Occipital lobe (tissue), 3 donors: ENCODE measurements at places on chromosomes 16 and 17.

GRCh38 chr17:32315171-32315570 is 26.8 kb downstream of the C17orf75 start:
- no peak for DNase-seq

GRCh38 chr16:22423716-22424115 is 49.3 kb upstream of the CDR2 start:
- no peak for DNase-seq

GRCh38 chr16:67667817-67668494 is 1.3 kb downstream of the C16orf86 start:
- DNase-seq = peak; percentile 79

DNA sequence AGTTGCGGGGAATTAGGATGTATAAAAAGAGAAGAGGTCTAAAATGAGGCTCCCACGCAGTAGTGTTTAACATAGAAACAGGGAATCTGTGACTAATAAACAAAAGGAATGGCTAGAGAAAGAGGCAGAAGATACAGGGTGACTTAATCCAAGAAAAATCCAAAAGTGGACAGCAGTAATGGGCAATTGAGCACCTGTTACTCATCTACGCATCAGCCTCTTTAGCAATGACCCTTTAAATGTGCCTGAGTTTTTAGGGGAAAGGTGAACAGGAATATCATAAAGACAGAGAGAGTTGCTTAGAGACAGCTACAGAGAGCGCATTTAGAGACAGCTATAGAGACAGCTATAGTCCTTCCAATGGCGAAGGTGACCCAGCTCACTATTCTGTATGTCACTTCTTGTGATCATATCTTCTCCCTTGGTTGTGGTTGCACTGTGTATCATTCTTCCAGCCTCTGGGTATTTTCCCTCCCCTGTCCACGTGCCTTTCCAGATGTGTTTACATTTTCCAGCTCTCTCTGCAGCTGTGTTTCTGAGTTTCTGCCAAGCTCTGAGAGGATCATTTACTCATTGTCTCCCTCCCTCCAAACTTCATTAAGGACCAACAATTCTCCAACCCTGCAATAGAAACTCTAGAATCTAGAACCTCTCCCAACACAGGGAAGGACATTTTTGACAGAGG is 61.5 kb downstream of the MYOCD start:
- DNase-seq = no peak

GRCh38 chr17:48290378-48290777 is 139.6 kb downstream of the SKAP1 start:
- no peak for DNase-seq

DNA sequence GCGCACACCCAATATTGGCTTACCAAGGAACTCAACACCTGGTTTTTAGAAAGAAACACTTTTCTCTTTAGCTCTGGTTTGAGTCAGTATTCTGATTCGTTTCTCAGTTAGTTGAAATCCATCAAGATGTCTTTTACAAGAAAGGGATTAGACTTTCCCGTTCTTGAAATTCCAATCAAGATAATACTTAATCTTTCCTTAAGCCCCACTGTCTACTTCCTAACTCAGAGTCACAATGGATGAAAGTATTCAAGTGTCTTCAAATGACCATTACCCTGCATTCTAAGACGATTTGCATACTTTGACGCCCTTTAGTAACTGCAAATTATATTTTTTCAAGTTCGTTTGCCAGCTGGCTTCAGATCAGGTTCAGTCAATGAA is 189.8 kb downstream of the USP22 start:
- no peak for DNase-seq

- no peak for DNase-seq
Measured at GRCh38 chr17:39092692-39093230, 58.7 kb downstream of the PLXDC1 start.

DNA sequence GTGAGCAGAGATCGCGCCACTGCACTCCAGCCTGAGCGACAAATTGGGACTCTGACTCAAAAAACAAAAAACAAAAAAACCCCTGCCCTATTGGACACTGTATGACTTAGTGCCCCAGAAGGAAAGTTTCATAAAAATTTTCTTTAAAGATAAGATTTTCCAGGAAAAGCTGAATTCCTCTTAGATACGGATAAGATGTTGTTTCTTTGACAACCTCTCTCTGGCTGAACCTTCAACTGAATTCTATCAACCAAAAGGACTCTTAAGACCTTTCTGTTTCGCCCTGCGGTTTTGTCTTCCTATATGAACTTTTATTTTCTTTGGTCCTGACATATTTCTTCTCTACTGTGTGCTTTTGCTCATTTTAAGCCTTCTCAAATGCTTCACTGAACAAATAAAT is 35.8 kb downstream of the CPPED1 start:
- DNase-seq = no peak

DNA sequence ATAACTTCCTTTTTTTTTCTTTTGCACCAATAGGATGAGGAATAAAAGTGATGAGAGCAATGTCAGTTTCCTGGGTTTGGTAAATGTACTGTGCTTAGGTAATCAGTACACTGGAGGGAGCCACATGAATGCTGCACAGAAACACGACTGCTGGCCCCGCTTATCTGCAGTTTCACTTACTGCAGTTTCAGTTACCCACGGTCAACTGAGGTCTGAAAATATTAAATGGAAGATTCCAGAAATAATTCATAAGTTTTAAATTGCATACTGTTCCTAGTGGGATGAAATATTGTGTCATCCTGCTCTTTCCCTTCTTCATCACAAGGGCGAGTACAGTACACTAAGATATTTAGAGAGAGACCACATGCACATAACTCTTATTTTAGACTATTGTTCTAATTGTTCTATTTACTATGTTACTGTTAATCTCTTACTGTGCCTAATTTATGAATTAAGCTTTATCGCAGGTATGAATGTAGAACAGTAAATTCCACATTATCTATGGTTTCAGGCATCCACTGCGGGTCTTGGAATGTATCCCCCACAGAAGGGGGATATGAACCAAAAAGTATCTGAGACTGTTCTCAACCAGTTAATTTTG is 6.4 kb upstream of the LGALS3BP start:
- no peak for DNase-seq

GRCh38 chr16:57814896-57815295 is 12.6 kb upstream of the KIFC3 start:
- no peak for DNase-seq

DNA sequence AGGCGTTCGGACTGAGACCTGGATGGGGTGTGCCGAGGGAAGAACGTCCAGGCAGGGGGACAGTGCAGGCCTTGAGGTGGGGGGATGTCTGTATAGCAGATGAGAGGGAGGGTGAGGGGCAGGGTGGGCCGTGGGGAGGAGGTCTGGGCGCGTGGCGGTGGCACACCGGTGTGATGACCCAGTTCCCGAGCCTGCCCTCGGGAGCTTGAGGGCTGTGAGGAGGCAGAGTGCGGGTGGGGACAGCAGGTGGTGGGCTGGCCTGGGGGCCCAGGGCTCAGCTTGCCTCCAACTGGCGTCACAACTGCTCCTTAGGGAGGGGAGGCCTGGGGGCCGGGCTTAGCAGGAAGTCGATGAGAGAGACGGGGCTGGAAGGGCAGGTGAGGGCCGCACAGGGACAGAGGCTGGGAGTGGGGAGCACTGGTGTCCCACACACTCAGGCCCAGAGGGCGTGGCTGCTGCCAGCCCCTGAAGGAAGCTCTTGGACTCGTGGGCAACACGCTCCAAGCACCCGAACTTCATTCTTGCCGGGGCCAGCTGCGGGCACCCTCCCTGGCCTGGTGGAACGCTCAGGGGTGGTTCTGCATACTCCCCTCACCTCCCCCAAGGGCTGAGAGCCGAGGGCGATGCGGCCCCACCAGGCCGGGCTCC is 6.5 kb downstream of the CACNA1H start:
- DNase-seq = no peak

DNA sequence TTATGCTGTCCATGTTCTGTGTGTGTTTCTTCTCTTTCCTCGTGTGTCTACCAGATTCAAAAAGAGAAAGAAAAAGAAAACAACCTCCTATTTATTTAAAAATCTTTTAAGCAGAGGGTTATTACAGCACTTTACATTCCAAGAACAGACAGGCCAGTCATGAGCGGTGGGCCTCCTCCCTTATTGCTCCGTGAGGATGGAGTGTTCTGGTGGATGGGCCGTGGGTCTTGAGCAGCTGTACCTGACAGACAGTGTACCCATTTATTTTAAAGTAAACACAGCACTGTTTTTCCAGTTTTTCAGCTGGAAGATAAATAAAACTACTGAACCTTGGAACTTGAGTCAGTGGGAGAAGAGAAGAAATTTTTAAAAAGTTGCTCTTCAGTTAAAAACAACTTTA is 52.4 kb downstream of the WWP2 start:
- no peak for DNase-seq

- DNase-seq = no peak
Measured at GRCh38 chr16:2246301-2246885, 5.0 kb downstream of the ECI1 start.

GRCh38 chr17:8223356-8224126 is 13.2 kb upstream of the AURKB start:
- no peak for DNase-seq

GRCh38 chr16:67926181-67926750 is 5.4 kb downstream of the CTRL start:
- DNase-seq = peak; percentile 43

DNA sequence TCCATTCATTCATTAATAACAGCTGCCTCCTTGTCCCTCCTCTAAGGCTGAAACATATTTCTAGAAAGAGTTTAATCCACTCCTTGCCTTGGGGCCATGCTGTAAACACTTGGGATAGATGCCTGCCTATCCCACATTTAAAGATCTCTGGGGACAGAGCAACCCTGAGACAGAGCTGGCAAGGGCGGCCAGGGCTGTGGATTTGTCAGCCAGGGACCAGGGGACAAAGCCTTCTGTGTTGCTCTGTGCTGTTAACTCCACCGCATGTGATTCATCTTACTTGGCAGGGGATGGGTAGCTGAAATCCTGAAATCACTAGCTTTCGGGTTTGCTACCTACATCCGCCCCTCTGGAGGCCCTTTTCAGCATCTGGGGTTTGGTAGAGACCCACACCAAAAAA is 392.9 kb downstream of the SLC39A11 start:
- peak; percentile 61 for DNase-seq

DNA sequence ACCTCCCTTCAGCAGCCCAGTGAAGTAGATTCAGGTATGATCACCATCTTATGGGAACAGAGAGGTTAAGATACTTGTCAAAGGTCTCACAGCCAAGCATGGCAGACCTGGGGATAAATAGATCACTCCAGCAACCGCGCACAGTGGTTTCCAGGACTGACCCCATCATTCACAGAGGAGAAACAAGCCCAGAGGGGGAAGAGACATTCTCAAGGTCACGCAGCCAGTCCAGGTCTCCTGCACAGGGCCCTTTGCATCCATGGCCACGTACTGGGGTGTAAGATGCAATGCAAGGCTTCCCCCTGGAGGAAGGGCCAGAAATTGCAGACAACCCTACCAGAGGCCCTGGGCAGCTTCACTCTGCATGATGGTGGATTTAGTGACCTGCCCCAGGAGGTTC is 19.9 kb downstream of the TLE7 start:
- DNase-seq = no peak

DNA sequence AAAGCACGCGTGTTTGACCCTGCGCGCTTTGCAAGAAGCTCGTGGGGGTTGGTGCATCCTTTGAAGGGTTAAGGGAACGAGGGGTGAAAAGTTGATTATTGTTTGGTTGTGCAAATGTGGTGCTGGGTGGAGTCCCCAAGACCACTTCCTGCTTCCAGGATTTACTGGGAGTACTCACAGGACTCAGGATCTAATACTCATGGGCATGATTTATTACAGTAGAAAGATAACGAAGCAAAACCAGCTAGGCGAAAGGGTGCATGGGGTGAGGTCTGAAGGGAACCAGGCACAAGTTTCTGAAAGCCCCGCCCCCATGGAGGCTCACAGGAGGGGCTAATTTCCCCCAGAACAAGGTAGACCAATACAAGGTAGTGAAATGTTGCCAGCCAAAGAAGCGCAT is 58.8 kb downstream of the RPTOR start:
- no peak for DNase-seq

- no peak for DNase-seq
Measured at GRCh38 chr16:15643946-15644250, 944 bp upstream of the MARF1 start.

GRCh38 chr16:87288753-87289362 is 28.3 kb downstream of the C16orf95 start:
- no peak for DNase-seq

DNA sequence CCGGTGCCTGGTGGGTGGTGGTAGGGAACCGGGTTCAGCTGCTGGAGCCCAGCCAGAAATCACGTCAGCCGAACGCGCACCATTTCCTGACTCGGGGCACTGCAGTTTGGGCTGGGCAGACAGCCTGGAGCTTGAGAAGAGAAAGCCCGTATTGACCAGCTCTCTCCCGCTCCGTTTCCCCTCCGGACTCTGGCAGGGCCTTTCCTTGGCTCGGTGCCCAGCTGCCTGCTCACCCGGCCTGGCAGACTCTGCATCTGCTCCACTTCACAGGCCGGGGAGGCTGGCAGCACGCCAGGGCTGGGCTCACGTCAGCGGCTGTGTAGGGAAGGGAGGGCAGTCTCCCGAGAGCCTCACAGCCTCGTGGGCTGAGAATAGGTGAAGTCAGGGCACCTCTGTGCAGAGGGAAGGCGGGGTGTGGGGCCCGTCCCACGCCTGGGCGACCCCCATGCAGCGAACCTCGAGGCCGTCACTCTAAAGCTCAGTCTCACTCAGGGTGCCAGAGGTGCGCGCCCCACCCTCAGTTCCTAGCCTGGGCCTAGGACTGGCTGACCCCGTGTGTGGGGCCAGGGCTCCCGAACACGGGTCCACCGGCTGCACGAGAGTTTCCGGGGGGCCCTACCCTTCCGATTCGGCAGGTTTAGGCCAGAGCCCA is 59.1 kb downstream of the OR1D5 start:
- peak; percentile 96 for DNase-seq

- peak; percentile 15 for DNase-seq
Measured at GRCh38 chr17:44198721-44199552, 747 bp downstream of the ATXN7L3 start.

- DNase-seq = no peak
Measured at GRCh38 chr16:61024180-61024900, 1011.9 kb downstream of the CDH8 start.

DNA sequence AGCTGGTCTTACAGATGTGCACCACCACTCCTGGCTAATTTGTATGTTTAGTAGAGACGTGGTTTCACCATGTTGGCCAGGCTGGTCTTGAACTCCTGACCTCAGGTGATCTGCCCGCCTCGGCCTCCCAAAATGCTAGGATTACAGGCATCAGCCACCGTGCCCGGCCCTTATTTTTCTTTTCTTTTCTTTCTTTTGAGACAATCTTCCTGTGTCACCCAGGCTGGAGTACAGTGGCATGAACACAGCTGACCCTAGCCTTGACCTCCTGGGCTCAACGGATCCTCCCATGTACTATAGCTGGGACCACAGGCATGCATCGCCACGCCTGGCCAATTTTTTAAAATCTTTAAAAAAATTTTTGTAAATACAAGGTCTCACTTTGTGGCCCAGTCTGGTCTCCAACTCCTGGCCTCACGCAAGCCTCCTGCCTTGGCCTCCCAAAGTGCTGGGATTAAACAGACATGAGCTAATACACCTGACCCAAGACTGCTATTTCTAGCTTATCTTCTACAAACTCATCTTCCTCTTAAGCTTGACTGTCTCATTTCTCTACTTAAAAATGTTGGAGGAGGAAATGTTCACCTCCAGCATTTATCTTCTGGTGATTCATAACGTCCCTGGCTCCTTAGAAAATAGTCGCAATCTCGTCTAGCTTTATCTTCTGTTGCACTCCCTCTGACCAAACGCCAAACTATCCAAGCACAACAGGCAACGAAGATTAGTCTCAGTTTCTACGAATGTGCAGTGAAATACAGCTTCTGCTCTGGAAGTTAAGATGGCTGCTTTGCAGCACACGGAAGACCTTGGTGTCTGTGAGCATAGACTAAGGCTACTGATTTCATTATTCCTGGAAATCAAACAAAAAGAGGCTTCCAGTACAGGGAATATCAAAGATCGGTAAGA is 8.2 kb upstream of the TMEM94 start:
- DNase-seq = no peak
